ENCODE measurements at places on chromosomes 5 and 9.

GRCh38 chr5:12902611-12903010 is 998.4 kb upstream of the CTNND2 start:
- DNase-seq, result no peak

DNA sequence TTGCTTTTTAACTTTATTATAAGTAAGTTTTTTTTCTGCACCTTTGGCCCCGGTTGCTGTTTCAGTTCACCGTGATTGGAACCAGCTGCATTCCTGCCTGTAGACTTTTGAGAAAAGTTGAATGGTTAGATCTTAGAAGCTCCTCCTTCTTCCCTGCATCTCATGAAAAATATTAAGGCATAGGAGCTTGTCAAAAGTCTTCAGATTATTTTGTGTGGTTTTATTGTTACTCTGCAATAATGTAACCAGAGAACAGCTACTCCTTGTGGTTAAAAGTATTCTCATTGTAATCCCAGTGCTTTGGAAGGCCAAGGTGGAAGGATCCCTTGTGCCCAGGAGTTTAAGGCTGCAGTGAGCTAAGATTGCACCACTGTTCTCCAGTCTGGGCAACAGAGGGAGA is 3.3 kb upstream of the SLC2A8 start:
- DNase-seq, result no peak

DNA sequence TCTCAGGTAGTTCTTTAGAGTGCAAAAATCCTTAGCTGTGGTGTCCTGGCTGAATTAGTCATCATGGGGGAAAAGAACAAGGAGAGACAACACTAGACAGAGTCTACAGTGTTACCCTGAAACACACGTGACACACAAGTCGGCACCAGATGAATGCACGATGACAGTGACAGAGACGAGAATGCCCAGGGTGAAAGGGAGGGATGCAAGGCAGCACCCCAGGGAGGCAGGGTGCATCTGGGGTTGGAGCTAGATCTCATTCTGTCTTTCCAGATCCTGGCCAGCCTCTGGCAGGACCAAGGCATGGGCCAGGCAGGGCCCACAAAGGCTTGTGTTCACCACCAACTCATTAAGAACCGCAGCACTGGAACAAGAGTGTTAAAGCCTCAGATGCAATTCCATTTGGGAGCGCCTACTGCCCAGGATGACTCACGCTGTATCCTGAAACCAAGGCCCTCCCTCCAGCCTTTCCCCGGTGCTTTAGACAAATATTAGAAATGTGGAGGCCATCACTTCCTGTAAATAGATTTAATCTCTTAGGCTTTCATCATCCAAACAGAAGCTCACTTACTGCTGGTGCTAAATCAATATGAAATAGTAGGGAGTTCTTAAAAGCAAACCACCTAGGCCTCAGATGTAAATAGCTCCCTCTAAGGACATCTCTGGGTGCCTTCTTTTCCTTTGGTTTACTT is 56.1 kb downstream of the IRX2 start:
- no peak for DNase-seq

DNA sequence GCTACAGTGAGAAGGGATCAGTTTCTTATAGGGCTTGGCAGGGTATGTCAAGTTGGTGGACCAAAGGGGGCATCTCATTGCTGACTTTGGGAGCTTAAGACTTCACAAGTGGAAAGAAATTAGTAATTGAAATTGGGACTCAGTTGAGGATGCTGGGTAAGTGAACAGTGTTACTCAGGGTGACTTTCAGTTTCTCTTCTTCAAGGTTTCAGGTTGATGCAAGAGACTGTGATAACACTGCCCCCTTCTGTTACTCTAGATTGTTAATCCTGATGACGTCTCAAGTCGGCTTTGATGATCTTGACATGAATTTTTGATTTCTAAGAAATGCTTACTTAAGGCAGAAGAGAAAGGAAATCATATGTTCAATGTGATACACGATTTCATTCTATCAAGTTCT is 21.3 kb downstream of the KCTD16 start:
- DNase-seq, result peak; percentile 63

DNA sequence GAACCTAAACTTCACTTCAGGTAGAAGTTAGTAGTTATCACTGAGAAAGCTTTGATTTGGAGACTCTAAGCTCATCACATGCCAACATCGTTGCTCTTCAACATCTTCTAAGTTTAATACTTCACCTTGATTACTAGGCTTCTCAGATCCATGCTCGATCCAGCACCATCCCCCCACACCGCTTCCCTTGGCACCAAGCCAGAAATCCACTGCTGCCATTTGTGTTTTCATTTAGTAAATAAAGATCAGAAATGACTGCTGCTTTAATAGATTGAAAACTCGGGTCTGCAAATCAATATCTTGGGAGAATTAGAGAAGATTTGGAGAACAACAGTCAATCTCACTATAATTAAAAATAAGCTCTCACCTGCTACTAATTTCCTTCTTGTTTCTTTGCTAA is 214.7 kb upstream of the NR4A3 start:
- no peak for DNase-seq

- no peak for DNase-seq
Measured at GRCh38 chr5:59126016-59126707, 543.3 kb downstream of the RAB3C start.

DNA sequence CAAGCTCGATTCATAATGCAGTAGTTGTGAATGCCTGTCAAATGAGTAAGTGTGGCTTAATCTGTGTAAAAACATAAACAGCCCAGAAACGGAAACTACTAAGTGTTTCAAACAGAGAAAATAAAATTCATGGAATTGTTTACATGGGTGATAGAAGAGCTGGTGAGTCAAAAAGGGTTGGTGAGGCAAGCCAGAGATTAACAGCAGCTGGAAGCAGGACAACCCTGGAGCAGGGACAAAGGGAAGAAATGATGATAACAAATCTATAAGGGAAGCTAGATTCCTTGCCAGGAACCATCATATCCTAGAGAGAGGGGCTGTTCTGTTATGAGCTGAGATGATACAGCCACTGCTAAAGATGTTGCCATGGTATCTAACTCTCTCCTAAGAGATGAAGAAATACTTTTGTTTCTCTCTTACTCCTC is 18.0 kb upstream of the PRR16 start:
- DNase-seq, result peak; percentile 85

- DNase-seq, result peak; percentile 89
Measured at GRCh38 chr9:70553707-70554673, 139.5 kb upstream of the KLF9 start.

DNA sequence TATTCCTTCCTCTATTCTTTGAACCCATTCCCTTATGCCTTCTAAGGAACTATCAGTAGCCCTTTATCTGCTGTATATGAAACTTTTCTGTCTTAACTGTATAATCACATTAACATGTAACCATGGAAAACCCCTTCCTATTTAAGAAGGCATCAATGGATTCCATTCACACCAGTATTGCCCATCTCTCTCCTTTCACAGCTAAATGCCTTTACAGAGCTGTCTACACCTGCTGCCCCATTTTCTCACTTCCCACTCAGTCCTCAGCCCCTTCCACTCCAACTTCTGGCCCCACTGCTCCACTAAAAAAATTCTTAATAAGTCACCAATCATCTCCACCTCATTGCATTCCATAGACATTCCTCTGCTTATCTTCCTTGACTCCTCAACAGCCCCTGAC is 50.8 kb downstream of the SEC61B start:
- DNase-seq, result no peak

GRCh38 chr9:130487500-130487899 is 42.7 kb downstream of the ASS1 start:
- no peak for DNase-seq

DNA sequence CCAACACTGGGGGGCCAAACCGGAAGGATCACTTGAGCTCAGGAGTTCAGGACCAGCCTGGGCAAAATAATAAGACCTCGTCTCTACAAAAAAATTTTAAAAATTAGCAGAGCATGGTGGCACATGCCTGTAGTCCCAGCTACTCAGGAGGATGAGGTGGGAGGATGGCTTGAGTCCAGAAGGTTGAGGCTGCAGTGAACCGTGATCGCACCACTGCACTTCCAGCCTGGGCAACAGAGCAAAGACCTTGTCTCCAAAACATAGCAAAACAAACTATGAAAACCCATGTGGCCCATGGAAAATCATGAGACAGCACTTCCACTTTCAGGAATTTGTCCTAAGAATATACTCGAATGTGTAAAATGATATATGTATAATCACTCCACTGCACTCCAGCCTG is 6.1 kb downstream of the SETX start:
- no peak for DNase-seq

- DNase-seq, result no peak
Measured at GRCh38 chr9:113805486-113806132, 70.5 kb upstream of the ZNF618 start.

DNA sequence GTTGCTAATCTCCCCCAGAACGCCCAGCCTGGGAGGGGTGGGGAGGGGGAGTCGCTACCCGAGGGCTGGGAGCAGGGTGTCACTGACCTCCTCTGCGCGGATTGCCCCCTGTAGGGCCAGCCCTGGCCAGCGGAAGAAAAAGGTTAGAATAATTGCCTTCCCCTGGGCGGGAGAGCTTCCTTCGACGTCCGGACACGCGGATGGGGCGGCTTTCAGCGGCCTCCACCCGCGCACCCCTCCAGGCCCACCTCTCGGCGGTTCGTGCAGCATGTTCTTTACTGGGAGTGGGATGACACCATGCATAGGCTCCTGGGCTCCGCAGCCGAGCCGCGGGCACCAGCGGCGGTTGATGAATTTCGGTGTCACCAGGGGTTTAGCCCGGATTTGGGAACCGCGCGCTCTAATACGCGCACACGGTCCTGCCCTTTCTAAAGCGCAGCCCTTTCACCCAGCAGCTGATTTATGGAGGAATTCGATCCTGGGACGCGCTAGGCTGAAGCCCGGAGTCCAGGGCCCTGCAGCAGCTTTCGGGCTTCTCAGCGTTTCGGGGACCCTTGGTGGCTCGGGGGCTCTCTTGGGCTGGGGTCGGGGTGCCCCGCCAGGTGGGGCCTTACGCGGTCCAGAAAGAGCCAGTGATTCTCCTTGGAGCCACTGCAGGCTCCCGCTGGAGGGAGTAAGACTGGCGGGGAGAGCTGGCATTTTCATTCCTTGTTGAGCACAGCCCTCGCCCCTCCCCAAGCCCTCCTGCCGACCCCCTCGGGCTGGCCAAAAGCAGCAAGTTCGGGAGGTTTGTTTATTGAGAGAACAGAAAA is 10.1 kb downstream of the LMX1B start:
- DNase-seq, result no peak

- DNase-seq, result peak; percentile 35
Measured at GRCh38 chr5:157046041-157046440, 12.9 kb downstream of the HAVCR1 start.

Measured in NCI-H226 (cell line).